Stomach (tissue), 19 donors: ENCODE measurements at places on chromosomes 3 and 15. TPM values are rescaled to one million over a fixed set of nuclear protein-coding genes. Genes with fewer than 3 reads are reported as not detected.

GRCh38 chr3:46998852-46999515, 19.5 kb downstream of the NBEAL2 start:
- no peak for DNase-seq

DNA sequence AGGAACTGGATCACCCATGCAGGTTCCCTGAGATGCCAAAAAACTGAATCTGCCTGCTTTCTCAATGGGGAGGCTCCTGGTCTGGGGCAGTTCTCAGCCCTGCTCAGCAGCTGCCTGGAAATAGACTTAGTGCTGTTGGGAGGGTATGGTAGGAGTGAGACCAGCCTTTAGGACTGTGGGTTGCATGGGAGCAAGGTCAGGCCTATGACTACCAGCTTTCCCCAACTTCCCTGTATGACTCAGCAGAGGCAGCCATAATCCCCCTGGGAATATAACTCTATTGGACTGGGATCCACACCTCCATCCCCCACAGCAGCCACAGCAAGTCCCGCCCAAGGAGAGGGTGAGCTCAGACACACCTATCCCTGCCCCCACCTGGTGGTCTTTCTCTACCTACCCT, 87.0 kb downstream of the CFAP44 start:
- no peak for DNase-seq

DNA sequence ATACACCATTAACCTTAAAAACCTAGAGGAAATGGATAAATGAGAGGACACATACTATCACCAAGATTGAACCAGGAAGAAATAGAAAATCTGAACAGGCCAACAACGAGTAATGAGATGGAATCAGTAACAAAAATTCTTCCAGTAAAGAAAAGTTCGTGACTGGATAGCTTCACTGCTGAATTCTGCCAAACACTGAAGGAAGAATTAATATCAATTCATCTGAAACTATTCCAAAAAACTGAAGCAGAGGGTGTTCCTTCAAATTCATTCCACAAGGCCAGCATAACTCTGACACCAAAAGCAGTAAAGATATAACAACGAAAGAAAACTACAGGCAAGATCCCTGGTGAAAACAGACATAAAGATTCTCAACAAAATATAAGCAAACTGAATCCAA, 195.8 kb upstream of the GPR149 start:
- no peak for DNase-seq

GRCh38 chr3:127691489-127691888, 18.7 kb downstream of the ABTB1 start:
- no peak for DNase-seq

Gene EBLN2
- 0.28 TPM for polyA plus RNA-seq

DNA sequence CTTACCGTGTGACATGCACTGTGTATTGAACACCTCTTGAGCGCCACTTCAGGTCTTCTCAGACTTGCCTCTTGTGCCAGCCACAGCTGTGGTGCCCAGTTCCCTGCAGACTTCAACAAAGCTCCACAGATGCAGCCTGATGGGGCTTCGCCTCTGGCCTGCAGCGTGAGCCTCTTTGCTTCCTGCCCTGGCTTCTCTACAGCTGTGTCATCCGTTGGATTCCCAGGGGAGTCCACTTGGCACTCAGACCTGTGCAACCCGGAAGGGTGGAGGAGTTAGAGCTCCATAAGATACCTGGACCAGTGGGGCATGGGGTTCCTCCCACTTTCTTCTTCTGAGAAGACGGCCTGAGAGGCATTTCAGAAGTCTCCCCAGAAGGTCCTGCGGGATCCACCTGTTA, 57.7 kb upstream of the BNIP2 start:
- no peak for DNase-seq

Gene C3orf22
- not detected for polyA plus RNA-seq

Gene CX3CR1
- polyA plus RNA-seq, result not detected
